A549 treated with dexamethasone at 1 μM for 4 hours (cell line): ENCODE measurements at places on chromosomes 13 and 19. TPM values are rescaled to one million over a fixed set of nuclear protein-coding genes. Genes with fewer than 3 reads are reported as not detected.

IGFL3 gene
- 0.15 to 0.44 TPM (median 0.29 TPM) in 3 of 5 replicates, not detected in the others for total RNA-seq

KLK15 gene
- total RNA-seq, result not detected in 5 replicates

OR7D2 gene
- 0.04 to 0.07 TPM in 2 of 5 replicates, not detected in the others for total RNA-seq

CXCL17 gene
- 0.08 to 0.20 TPM (median 0.17 TPM) in 4 of 5 replicates, not detected in the other for total RNA-seq

LRRC4B gene
- total RNA-seq, result 0.33 to 0.63 TPM (median 0.54 TPM) in 5 replicates

ALOX5AP gene
- total RNA-seq, result 9.0 to 14.0 TPM (median 11.4 TPM) in 5 replicates

ACER1 gene
- total RNA-seq, result not detected in 5 replicates

FUT1 gene
- total RNA-seq, result 0.07 to 0.11 TPM (median 0.08 TPM) in 5 replicates

PTH2 gene
- total RNA-seq, result not detected in 5 replicates

SKA3 gene
- 14.3 to 17.2 TPM (median 16.0 TPM) in 5 replicates for total RNA-seq

GNG7 gene
- 0.02 to 0.08 TPM (median 0.07 TPM) in 5 replicates for total RNA-seq

IGLON5 gene
- total RNA-seq, result 0.06 to 0.13 TPM (median 0.07 TPM) in 4 of 5 replicates, not detected in the other

CD209 gene
- total RNA-seq, result not detected in 5 replicates

KLK4 gene
- 0.11 to 0.13 TPM in 2 of 5 replicates, not detected in the others for total RNA-seq

PDE4C gene
- total RNA-seq, result 0.09 to 0.48 TPM (median 0.24 TPM) in 4 of 5 replicates, not detected in the other

SBNO2 gene
- 18.1 to 33.6 TPM (median 32.9 TPM) in 5 replicates for total RNA-seq

DCT gene
- 0.04 TPM in 1 of 5 replicates, not detected in the others for total RNA-seq

SPACA4 gene
- total RNA-seq, result 0.08 to 0.11 TPM in 2 of 5 replicates, not detected in the others

LIM2 gene
- total RNA-seq, result not detected in 5 replicates

TJP3 gene
- total RNA-seq, result 0.18 to 0.61 TPM (median 0.51 TPM) in 5 replicates

FAM124A gene
- 1.3 to 2.7 TPM (median 2.4 TPM) in 5 replicates for total RNA-seq

PSG6 gene
- not detected in 5 replicates for total RNA-seq

CEACAM16 gene
- 0.05 to 0.14 TPM (median 0.08 TPM) in 4 of 5 replicates, not detected in the other for total RNA-seq
